ENCODE measurements at places on chromosomes 3 and 15.

DNA sequence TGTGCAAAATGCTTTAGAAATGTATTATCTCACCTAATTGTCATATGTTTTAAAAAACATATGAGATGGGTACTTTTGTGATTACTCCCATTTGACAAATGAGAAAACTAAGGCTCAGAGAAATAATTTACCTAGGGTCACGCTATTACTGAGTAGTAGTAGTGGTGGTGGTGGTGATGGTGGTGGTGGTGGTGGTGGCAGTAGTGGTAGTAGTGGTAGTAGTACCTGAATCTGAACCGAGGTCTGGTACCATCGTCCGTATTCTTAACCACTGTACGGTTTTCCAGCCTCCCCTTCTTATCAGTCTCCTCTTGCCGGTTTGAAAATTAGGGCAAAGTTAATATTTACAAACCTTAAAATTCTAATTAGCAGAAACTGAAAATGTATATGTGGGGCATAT is 102.4 kb downstream of the KLHL25 start:
- no peak for DNase-seq

DNA sequence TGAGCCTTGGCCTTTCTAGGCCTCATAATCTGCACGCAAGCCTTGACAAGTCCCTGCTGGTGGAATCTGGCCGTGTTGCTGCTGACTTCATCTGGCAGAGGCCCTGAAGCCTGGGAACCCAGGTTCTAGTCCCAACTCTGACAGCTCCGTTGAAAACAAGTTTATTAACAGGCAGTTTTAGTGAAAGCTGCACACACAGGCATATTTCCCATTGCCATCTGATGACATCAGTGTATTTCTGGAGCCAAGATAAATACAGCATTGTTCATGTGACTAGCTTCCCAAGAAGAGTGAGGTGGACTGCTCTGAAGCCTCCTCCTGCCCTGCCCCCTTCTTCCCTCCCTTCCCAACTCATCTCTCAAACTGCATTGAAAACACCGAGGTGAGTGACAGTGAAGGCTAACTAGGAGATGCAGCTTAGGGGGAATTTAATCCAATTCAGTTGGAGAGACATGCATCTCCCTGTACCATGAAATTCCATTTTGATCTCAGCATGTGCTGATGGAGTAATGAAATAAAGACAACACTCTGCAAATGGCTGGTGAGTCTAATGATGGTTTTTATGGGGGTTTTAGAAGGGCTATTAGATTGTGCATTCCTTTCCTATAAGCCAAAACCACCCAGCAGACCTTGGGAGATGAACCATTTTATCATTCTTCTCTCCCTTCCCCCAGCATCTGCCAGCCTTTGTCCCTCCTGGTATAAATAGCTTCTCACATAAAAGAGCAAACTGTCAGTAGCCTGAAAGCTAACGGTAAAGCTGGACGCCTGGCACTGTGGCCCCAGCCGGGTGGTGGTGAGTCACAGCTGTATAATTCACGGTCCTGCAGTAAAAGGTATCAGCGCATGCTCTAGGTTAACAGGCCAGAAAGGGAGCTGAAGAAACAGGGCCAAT is 38.0 kb downstream of the PRICKLE2 start:
- DNase-seq, result no peak

DNA sequence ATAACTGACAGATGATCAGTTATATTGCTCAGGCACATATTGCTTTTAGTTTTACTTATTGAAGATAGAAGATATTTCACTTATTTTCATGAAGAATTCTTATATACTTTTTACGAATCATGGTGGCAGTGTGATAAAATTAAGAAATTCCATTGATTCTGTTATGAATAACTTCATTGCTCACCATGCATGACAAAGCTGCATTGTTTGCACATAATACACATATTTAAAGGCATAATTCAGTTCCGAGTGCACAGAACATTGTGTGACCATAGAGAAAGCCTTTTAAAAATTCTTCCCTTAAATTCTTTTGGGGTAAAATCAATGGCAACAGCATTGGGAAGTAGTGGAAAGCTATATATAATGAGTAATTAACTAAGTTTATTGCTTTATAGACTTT is 82.5 kb upstream of the NAALADL2 start:
- DNase-seq, result no peak

DNA sequence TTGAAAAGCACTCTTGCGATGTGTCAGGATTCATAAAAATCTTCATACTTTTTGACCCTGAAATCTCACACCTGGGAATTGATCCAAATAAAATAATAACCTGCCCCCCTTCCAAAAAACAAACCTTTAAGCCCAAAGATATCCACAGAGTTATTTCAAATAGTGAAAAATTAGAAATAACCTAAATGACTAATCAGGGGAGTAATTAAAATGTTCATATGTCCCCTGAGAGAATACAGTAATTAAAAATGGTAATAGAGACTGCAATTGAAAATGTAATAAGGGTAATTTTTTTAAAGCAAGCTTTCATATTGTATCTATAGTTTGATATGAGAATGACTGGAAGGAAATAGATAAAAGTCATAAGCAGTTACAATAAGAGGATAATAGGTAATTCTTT is 68.0 kb downstream of the CALML4 start:
- no peak for DNase-seq

GRCh38 chr15:45616901-45617323 is 17.9 kb upstream of the SQOR start:
- DNase-seq, result no peak

DNA sequence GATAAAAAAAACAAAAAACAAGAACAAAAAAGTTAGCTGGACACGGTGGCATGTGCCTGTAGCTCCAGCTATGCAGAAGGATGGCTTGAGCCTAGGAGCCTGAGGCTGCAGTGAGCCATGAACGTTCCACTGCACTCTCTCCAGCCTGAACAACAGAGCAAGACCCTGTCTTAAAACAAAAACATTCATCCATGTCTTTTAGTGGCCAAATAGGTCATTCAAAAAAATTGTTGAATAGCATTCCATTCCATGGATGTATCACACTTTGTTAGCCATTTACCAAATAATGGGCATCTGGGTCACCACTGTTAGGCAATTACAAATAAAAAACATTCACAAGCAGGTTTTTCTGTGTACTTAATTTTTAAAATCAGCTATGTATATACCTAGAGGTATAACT is 139.7 kb downstream of the STAG1 start:
- no peak for DNase-seq

DNA sequence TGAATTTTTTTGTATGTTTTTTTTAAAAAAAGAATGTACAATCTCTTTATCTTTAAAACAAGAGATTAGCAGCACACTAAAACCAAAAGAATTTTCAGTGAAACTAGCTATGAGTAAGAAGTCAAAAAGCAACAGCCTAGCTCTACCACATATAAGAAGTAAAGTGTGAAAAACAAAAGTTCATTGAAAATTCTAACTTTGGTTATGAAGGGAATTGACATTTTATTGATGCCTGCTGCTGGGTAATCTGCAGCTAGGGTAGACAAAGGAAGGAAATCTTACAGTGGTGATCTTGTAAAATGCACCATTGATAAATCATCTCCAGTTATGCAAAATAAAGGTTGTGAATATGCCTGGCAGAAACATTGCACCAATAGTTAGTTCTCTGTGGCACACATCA is 37.8 kb upstream of the FOXB1 start:
- no peak for DNase-seq

DNA sequence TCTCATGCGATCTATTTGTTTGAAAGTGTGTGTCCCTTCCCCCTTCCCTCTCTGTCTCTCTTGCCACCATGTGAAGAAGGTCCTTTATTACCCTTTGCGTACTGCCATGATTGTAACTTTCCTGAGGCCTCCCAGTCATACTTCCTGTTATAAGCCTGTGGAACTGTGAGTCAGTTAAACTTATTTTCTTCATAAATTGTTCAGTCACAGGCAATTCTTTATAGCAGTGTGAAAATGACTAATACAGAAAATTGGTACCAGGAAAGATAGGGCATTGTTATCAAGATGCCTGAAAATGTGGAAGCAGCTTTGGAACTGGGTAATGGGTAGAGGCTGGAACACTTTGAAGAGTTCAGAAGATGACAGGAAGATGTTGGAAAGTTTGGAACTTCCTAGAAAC is 743.7 kb upstream of the NECTIN3 start:
- DNase-seq, result no peak

GRCh38 chr15:79918278-79918677 is 21.5 kb upstream of the MTHFS start:
- no peak for DNase-seq

- no peak for DNase-seq
Observed at GRCh38 chr3:66048051-66048395, 9.3 kb upstream of the MAGI1 start.

DNA sequence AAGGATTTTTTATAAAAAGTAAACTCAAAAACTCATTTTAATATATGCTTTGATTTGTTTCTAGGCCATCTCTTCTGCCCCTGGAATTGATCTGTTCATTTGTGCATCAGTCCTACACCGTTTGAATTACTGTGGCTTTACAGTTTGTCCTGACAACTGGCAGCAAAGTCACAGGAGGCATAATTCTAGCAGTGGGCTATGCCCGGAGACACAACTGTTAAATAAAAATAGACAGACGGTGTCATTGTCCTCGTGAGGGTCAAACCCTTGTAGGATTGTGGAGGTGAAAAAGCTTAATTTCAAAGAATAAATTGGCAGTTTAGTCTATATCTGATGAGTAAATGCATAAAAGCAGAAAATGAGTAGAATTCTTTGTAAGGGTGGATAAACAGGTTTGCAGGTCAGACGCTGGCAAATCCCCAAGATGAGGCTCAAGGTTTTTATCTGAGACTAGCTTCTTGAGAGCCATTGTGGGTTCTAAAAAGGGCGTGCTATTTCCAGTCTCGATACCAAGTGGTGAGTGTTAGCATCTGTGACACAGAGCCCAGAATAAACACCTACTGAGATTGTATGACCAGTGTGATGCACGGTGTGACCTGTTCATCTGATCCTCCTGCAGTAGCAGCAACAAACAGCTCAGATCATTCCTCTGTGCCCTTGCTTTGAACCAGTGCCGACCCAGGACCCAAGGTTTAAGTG is 51.5 kb upstream of the SLCO3A1 start:
- DNase-seq, result no peak

DNA sequence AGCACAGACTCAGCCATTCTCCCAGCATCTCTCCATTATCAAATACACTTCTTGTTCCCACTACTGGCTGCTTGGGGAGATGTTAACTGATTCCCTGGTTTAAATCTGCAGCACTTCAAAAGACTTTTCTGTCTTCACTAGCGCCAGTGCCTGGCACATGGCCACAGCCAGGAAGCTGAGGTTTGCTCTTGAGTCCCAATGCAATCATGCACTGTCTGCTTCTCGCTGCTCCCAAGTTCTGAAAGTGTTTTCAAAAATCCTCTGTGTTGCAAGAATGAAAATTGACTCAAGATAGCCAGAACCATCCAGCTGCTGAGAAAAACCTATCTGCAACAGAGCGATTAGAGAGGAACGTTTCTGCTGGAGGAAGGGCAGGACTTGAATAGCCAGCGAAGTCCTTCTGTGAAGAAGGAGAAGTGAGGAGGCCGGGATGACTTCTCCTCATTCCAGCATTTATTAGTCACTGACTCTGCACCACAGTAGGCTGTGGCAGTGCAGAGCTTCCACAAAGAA is 358.4 kb upstream of the NR2F2 start:
- DNase-seq, result no peak

DNA sequence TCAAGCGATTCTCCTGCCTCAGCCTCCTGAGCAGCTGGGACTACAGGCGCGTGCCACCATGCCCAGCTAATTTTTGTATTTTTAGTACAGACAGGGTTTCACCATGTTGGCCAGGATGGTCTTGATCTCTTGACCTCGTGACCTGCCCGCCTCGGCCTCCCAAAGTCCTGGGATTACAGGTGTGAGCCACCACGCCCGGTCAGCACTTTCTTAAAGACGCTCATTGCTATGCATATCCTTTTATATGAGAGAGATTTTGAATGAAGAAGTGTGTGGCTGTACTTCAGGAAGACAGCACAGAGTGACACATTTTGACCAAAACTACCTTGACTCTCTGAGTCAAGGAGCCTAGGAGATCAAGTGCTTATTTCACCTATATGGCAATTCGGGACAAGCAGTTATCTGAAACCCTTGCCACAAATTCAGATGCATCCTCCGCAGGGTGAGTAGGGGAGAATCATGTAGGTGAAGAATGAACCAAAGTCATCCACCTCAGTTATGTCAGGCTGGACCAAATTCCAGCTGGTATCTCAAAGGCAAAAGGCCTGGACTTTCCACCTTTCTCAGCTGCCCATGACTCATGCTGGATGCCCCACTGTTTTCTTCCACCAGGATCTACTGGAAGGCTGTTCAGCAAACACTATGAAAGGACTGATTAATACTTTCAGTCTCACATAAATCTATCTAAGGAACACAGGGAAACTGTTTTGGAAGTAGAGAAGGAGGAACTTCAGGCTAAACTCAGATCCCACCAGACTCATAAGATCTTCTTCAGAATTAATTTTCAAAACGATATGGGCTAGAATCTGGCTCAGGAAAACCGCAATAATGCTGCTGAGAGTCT is 31.9 kb downstream of the SUSD5 start:
- no peak for DNase-seq

- no peak for DNase-seq
Observed at GRCh38 chr3:2950159-2950558, 160.0 kb downstream of the IL5RA start.

DNA sequence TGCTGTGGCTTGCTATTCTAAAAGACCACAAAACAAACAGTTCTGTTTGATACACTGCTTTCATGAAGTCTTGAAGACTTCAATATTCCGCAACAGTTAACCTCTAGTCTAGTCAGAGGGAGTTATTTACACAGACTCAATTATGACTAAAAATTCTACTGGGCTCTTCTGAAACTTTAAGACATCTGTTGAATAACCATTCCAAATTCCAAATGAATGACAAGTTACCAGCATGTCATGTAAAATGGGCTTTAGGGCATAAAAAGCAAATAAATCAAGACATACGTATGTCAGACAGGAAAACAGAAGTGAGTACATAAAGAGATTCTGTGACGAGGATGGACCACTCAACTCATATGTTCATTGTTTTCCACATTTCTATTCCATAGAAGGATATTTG is 93.9 kb downstream of the PLOD2 start:
- no peak for DNase-seq

GRCh38 chr3:79872483-79872882 is 104.7 kb upstream of the ROBO1 start:
- no peak for DNase-seq

All from T-helper 9 cell (primary cell).